ENCODE measurements at places on chromosomes 2 and 18. TPM values are rescaled to one million over a fixed set of nuclear protein-coding genes. Genes with fewer than 3 reads are reported as not detected.

DNA sequence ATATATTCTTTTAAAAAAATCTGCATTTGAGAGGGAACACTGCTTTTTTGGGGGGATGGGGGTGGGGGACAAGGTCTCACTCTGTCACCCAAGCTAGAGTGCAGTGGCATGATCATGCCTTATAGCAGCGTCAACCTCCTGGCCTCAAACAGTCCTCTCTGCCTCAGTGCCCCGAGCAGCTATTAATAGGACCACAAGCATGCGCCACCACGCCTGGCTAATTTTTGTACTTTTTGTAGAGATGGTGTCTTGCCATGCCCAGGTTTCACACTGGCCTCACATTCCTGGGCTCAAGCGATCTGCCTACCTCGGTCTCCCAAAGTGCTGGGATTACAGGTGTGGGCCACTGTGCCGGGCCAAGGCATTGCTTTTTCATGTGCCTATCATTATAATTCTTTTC, 154.2 kb downstream of the ATAD2B start:
- H3K4me1 ChIP-seq: no peaks in the 10 kb centered on the region
- H3K27me3 ChIP-seq: no peaks in the 10 kb centered on the region
- H3K27ac ChIP-seq: no peak overlapping the region
- peaks cover 14% of the 10 kb centered on the region for H3K36me3 ChIP-seq
- no peak overlapping the region for H3K4me3 ChIP-seq

Gene CWC22
- 14.0 TPM for total RNA-seq

Gene DNAJB2
- total RNA-seq: 120 TPM

GRCh38 chr18:57353940-57354461, 1.6 kb downstream of the ST8SIA3 start:
- no peak for DNase-seq
- no peak overlapping the region for H3K4me3 ChIP-seq
- no peaks in the 10 kb centered on the region for H3K4me1 ChIP-seq
- peaks cover 60% of the 10 kb centered on the region for H3K27me3 ChIP-seq
- H3K36me3 ChIP-seq: peaks cover 3% of the 10 kb centered on the region
- H3K27ac ChIP-seq: no peak overlapping the region

DNA sequence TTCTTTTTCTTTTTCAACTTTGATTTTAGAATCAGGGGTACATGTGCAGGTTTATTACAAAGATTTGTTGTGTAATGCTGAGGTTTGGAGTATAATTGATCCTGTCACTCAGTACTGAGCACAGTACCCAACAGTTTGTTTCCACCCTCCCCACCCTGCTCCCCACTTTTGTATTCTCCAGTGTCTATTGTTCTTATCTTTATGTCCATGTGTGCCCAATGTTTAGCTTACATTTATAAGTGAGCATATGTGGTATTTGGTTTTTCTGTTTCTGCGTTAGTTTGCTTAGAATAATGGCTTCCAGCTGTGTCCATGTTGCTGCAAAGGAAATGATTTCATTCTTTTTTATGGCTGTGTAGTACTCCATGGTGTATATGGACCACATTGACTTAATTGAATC, 43.1 kb downstream of the RDH14 start:
- H3K4me3 ChIP-seq: no peak overlapping the region
- H3K27me3 ChIP-seq: peaks cover 50% of the 10 kb centered on the region
- no peaks in the 10 kb centered on the region for H3K4me1 ChIP-seq

- H3K36me3 ChIP-seq: no peaks in the 10 kb centered on the region
- DNase-seq: peak; percentile 43
- peak overlapping the region; percentile 83 for H3K27ac ChIP-seq
- peak overlapping the region; percentile 84 for H3K4me3 ChIP-seq
Measured at GRCh38 chr2:28366496-28367282, 26.0 kb upstream of the FOSL2 start.

DNA sequence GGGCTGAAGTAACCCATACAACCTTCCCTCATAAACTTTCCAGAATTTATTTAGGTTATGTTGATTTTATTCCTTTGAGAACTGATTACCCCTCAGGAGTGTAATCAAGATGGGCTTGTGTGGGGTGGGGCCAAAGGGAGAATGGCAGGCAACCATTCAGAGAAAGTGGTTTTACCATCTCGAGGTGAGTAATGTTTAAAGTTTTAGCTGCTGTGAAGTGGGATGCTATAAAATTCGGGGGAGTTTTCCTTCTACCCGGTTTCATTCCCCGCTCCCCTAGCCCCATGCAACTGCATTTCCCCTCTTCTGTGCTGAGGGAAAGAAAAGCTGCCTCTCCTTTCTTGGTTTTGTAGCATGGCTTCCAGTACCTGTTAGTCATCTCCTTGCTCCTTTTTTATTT, 34.7 kb downstream of the MAP4K4 start:
- no peak for DNase-seq
- peaks cover 55% of the 10 kb centered on the region for H3K4me1 ChIP-seq
- H3K4me3 ChIP-seq: no peak overlapping the region
- H3K27me3 ChIP-seq: no peaks in the 10 kb centered on the region

DNA sequence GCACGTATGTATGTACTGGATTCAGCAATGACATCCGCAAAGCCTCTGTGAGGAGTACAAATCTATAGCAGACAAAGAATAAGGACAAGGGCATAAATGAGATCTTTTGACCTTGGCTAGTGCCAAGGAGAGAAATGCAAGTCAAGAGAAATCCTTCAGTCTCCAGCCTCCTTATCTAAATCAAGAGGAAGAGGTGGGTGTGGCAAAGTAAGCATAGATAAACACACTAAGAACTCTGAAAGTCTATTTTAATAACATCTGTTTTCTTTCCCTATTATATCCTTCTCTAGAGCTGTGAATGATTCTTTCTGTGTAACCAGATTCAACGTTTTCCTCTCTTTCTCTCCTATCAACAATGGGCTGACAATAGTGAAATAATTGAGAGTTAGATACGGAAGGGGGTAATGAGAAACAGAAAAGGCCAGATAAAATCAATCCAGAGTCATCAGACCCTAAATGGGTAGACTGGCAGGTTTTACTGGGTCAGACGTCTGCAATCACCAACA, 118.5 kb upstream of the ZFP36L2 start:
- H3K4me1 ChIP-seq: peaks cover 10% of the 10 kb centered on the region
- H3K36me3 ChIP-seq: peaks cover 5% of the 10 kb centered on the region
- no peaks in the 10 kb centered on the region for H3K27me3 ChIP-seq
- H3K4me3 ChIP-seq: no peak overlapping the region
- peak overlapping the region; percentile 34 for H3K27ac ChIP-seq

Gene SERPINB10
- not detected for total RNA-seq

DNA sequence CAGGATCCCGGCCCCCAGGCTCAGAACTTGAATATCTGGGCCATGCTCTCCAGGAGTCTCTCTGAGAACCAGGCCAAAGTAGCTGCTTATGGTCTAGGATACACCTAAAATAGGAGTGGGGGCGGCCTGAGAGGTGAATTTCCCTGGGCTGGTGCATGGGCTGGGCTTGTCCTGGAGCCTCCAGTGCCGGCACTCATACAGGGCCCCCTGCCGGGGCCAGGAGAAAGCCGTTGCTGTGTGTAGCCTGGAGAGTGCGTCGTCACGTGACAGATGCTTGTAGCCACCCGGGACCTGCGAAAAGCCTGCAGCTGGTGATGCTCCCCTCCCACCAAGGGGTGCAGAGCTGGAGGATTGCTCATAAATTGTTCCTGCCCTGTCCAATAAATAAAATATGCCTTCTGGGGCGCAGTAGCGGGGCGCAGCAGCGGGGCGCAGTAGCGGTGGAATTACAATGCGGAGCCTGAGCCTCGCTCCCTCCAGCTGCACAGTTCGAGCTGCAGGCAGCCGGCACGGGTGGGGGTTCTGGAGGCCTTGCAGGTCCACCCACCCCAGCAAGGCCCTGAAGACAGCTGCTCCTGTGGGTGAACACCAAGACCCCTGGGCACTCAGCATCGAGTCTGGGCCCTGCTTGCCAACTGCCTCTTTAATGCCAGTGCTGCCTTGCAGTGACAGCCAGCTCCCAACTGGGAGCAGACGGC, 289.9 kb downstream of the NDUFA10 start:
- peaks cover 8% of the 10 kb centered on the region for H3K27me3 ChIP-seq
- H3K4me3 ChIP-seq: no peak overlapping the region
- H3K27ac ChIP-seq: no peak overlapping the region
- H3K36me3 ChIP-seq: peaks cover 2% of the 10 kb centered on the region
- peaks cover 11% of the 10 kb centered on the region for H3K4me1 ChIP-seq
- no peak for DNase-seq

Gene DAPL1
- not detected for total RNA-seq

Gene MTHFD2
- total RNA-seq: 30.8 TPM

- H3K4me1 ChIP-seq: no peaks in the 10 kb centered on the region
- DNase-seq: no peak
Measured at GRCh38 chr2:191217580-191217979, 27.6 kb upstream of the MYO1B start.

Gene SLC19A3
- not detected for total RNA-seq

GRCh38 chr2:88167740-88168139, 2.4 kb upstream of the THNSL2 start:
- H3K27me3 ChIP-seq: peaks cover 8% of the 10 kb centered on the region
- H3K4me3 ChIP-seq: no peak overlapping the region
- peaks cover 5% of the 10 kb centered on the region for H3K4me1 ChIP-seq
- no peak for DNase-seq
- no peak overlapping the region for H3K27ac ChIP-seq

Gene SLC9A4
- 0.12 TPM for total RNA-seq

Gene STPG4
- total RNA-seq: not detected
